CD4-positive, alpha-beta T cell treated with Interleukin-21 for 1 hour (primary cell): ENCODE measurements at places on chromosomes 1 and 21.

DNA sequence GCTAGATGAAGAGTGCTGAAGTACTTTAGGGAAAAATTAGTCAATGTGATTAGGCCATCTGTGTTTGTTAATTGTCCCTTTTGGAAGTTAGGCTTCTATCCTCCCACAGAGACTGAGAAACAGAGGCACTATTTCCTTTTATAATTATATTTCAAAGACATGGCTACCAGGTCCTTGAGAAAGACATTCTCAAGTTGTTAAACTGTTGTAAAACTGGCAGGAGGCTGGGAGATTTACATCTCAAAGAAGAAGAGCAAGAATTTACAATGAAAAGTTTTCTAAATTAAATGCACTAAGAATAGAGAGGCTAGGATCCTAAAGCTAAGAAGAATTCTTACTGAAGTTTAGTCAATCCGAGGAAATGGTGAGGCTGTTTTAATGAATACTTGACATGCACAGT lies 74.0 kb upstream of the BRINP3 start:
- no peak for DNase-seq

- DNase-seq = no peak
These were observed 723 bp downstream of the CZIB start for GRCh38 chr1:53219711-53220110.

DNA sequence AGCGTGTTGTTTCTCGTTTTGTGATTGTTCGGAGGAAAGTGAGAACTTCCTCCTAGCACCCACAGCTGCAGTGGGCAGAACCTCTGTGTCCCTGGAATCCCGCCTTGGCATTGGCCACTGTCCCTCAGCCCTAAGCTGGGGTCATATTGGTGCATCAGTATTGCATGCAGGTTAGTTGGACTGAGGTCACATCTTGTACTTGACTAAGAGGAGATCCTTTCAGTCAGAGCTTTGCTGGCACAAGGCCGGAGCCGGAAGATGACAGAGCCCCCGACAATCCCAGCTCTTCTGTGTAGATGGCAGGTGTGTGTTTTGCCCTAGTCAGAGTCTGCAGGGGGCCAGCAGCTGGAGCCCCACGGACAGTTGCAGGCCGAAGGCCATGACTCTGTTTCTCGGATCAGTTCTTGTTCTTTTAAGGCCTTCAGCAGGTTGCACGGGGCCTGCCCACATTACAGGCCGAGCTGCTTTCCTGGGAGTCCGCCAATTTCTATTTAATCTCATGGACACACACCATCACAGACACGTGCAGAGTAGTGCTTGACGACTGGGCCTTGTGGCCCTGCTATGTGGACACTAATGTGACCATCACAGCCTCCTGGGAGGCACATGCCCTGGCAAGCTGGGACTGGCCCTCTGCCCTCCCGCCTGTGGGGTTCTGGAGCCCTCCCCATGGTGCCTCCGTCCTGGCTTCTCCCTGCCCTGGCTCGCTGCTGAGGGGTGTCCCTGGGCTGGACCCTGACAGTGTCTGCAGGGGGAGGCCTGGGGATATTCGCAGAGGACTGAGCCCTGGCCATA lies 14.9 kb downstream of the SNAP47 start:
- DNase-seq = no peak

GRCh38 chr1:145778146-145778540 lies 45.8 kb downstream of the RNF115 start:
- DNase-seq = no peak

DNA sequence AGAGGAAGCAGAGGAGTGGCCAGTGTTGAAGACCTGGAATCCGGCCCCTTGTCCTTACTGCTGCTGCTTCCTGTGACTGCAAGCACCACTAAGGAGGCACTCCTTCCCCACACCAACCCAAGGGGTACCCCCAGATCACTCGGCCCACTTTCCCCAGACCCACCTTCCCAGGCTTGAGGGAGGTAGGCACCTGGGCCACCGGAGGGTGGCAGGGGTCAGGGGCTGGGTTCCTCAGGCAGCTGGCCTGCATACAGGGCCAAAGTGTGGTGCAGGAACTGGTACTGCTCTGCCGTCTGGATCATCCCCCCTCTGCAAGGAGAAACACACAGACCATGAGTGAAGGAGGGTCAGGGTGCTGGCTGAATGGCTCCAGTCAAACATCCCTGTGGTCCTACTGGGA lies 3.9 kb upstream of the ARL8A start:
- no peak for DNase-seq

DNA sequence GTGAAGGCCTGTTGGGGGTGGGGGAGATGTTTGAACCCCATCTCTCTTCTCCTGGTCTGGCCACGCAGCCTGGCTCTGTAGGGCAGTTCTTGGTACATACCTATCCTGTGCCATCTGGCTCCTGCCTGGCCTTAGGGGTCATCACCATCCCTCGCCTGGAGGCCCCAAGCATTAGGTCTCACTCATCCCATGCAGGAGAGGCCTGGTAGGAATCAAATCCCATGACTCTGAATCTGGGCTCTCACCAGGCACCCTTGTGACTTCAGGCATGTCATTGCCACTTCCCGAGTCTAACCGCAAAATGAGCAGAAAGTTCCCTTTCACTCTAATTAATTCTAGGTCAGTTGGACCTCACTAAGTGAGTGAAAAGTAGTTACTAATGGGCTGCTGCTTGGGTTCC lies 37.2 kb downstream of the ETNK2 start:
- DNase-seq = no peak

DNA sequence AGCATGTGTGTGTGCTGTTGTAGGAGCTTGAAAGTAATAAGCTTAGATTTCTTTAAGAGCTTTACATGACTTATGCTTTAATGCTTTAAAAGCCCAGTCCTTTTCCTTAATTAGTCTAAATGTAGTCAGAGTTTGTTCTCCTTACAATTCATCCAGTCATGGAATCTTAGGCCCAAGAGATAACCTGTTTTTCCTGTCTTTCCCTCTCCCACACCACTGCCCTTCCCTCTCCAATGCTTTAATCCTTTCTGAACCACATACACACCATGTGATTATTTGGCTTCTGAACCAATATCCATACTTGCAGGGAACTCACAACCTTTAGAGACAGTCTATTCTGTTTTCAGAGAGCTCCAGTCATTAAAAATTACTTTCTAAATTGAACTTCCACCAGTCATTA lies 37.6 kb downstream of the ALG6 start:
- no peak for DNase-seq

DNA sequence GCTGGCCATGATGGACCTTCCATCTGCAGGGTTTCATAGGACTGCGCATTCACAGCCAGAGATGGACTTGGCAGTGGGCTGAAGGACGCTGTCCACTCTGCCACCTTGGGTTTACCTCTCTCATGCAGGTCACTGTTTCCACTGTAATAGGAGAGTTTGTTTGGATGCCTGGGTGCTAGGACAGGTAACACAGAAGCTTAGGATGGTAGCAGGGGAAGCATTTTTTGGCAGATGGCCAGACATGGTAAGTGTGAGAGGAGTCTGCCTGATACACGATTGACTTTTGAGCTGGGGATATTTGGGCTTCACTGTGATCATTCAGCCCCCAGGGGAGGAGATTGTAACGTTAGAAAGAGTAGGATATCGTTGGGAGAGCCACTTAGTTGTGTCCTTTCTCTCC lies 11.8 kb downstream of the PSEN2 start:
- peak; percentile 28 for DNase-seq

DNA sequence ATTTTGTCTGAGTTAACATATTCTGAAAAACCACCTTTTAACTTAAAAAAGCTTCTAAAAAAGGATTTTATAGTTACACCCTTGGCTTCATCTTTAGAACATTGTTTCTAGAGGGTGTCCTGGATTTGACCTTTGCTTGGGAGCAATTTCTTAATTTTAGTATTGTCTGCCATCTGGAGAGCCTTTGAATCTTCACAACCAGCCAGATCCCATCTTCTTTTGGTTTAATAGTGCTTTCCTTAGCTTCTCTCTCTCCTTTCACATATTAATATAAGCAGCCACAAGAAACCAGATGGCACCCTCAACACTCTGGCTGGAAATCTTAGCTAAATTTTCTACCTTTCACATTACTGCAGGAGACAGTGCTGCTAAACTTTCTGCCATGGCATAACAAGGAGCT lies 76.5 kb upstream of the TSPAN2 start:
- DNase-seq = no peak

- DNase-seq = no peak
These were observed 12.4 kb downstream of the EPHB2 start for GRCh38 chr1:22722901-22723550.

DNA sequence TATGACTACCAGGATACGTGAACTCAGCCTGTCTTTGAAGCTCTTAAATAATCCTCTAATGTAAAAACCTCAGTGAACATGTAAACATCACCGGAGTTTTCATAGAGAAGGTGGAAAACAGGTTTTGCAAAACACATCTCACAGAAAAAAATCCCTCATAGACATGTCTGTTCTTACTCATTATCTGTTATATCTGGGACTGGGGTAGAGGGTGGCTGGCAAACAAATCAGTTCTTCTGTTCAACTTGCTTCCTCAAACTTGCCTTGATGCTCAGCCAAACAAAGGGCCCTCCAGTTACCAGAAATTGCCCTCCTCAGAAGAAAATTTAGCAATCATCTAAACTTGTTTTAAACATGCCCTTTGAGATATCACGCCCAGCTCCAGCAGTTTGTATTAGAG lies 66.1 kb upstream of the CXADR start:
- DNase-seq = no peak

DNA sequence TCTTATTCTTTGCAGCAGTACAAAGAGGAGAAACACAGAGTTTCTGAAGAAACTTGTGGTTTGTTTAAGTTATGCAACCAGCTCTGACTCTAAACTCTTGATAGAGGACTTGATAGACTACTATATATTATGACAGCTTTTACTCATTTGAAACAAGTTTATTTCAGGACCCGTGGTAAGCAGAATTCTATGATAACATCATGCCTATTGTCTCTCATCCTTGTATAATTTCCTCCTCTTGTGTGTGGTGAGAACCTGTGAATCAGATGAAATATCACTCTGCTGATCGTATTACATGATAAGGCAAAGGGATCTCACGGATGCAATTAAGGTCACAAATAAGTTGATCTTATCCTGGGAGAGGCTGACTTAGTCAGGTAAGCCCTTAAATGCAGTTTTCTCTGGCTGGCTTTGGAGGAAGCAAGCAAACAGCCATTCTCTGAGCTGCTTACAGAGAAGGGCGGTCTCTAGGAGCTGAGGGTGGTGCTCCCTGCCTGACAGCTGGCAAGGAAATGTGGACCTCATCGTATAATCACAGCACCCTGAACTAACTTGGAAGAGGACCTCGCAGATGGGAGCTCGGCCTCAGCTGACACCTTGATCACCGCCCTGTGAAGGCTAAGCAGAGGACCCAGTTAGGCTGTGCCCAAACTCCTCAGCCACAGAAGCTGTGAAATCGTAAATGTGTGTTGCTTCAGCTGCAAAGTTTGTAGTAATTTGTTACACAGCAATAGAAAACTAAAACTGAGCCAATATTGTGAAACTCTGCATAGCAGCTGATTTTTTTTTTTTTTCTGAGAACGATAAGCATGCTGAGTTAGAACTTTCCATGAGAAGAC lies 151.1 kb upstream of the DPT start:
- no peak for DNase-seq

GRCh38 chr1:8663915-8664329 lies 153.5 kb downstream of the RERE start:
- peak; percentile 17 for DNase-seq

DNA sequence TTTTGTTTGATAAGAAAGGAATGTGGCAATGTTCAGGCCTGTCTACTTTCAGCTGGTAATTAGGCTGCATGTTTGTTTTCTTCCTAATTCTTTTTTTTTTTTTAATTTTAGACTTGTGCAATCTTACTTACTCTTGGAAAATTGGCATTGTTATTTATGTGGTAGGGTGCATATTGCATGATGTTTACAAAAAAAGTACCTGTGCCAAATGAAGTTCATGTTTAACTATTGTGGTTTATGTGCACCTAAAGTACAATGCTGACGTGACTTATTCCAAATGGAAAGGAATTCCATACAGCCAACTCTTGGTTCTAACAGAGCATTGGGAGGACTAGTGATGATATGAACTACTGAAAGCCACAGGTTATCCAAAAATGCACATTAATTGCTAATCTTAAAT lies 51.0 kb downstream of the KCNK2 start:
- no peak for DNase-seq

GRCh38 chr1:24321126-24321525 lies 2.0 kb downstream of the GRHL3 start:
- no peak for DNase-seq

DNA sequence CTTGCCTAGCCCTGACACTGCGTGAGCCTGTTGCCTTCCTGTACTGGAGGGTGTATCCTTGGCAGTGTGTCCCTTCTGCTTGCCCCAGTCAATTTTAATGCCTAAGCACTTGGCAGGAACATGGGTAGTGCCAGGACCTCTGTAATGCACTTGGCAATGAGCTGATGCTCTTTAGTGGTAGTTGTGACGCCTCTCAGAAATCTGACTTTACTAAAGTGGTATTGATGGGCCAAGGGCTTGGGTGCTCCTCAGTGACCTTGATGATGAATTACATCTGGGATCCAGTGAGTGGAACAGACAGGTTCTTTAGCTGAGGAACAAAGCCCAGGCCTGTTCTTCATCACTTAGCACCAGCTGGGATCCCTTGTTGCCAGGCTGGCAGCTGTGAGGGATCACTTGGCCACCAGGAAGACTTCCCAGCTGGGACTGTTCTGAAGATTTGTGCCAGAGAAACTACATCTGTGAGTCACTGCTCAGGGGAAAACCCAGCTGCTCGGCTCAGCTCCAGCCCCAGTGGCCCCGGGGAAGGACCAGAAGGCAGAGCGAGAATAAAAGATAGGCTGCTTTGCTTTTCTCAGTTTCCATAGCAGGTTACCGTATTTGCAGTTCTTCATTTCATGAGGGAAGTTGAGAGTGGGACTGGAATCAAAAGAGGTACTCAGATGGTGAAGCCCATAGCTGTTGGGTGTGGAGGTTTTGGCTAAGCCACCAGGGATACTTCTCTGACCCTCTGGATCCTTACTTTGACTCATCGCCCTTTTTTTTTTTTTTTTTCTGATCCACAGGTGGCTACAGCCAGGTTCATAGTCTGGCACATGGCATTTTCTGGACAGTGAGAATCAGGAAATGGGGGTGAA lies 28.5 kb upstream of the KCNA2 start:
- peak; percentile 81 for DNase-seq
